ENCODE measurements at places on chromosomes 12 and 14.

GRCh38 chr12:54786081-54786480 is 68.2 kb upstream of the MUCL1 start:
- no peak for DNase-seq

GRCh38 chr14:48963231-48963790 is 622.9 kb downstream of the RPS29 start:
- DNase-seq, result no peak

GRCh38 chr14:81408595-81408994 is 8.5 kb upstream of the STON2 start:
- DNase-seq, result no peak

DNA sequence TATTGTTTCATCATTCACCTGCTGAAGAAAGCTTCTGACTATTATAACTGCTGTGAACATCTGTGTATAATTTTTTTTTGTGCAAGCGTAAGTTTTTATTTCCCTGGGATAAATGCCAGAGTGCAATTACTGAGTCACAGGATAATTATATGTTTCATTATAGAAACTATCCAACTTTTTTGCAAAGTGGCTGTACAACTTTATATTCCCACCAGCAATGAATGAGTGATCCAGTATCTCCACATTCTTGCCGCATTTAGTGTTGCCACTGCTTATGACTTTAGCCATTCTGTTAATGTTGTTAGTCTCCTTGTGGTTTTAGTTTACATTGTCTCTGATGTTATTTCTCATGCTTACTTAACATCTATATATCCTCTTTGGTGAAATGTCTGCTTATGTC is 88.1 kb upstream of the CCDC175 start:
- DNase-seq, result no peak

- DNase-seq, result no peak
These were observed 15.0 kb downstream of the CSRP2 start for GRCh38 chr12:76863837-76864236.

- no peak for DNase-seq
These were observed 79.0 kb downstream of the ANO6 start for GRCh38 chr12:45294906-45295305.
